NCI-H526 treated with DMSO at 0.1 percent for 48 hours (cell line): ENCODE measurements at places on chromosomes 4 and X.

DNA sequence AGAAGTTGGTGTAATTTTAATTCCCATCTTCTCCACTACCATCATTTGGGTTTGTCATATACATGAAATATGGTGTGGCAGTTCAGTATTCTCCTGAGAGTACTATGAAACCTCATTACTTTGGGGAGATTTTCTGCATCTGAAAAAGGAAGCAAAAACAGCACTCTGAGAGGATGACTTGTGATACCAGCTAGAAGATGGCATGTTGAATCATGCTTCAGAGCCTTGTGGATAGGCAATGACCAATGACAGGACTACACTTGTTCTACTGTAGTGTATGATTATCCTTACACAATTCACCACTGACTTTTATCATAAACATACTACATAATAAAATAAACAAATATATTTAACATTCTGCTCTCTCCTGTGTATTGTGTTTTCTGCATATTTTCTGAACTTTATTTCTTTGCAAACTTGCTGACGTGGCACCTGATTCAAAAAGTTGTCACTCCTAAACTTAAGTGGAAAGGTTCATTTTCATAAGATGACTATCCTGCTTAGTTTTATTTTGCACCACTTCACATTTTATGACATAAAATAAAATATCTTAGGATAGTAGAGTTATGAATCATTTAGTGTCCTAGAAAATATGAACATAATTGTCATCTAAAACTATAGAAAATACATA is 991.3 kb downstream of the FSTL5 start:
- no peak for DNase-seq

- no peak for DNase-seq
Observed at GRCh38 chr4:73181231-73181630, 77.4 kb downstream of the ANKRD17 start.

DNA sequence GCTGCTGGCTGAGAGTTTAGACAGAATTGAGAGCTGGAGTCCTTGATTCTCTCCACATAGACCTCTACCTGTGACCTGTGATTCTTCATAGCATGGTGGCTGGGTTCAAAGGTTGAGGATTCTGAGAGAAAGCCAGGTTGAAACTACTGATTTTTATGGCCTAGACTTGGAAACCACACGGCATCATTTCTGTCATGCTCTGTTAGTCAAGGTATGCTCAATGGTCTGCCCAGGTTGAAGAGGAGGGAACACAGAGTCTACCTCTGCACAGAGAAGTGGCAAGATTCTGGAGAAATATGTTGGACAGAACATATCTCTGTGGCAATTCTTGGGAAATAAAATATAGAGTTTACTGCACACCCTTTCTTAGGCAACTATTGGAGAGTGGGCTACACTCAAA is 57.2 kb upstream of the CXorf66 start:
- DNase-seq, result no peak

- DNase-seq, result no peak
Observed at GRCh38 chr4:57370691-57371090, 260.5 kb upstream of the IGFBP7 start.

- DNase-seq, result no peak
Observed at GRCh38 chr4:184689681-184690080, 40.1 kb downstream of the PRIMPOL start.

DNA sequence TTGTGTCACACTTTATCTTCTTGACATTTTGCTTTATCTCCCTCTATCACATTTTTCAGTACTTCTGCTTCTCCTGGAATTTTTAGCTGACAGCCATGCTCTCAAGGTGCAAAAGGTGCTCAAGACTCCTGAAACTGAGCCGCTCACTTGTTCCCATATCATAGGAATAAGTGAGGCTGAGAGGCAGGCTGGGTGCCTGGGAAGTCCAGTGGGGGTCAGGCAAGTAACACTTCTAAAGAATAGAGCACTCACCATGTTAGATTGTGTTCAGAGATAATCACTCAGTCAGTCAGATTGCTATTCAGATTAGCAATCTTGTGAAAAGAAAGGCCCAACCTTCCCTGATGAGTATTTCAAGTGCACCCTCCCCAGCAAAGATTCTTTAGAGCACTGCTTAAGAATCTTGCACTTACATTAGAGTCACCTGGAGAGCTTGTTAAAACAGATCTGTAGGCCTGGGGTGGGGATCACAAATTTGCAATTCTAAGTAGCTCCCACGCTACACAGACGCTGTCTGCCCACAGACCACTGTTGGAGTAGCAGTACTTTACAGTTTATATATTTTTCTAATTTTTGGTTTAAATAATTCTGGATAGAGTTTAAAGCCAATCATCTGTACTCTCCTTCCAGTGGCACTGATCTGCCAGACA is 23.1 kb upstream of the LRAT start:
- peak; percentile 13 for DNase-seq

DNA sequence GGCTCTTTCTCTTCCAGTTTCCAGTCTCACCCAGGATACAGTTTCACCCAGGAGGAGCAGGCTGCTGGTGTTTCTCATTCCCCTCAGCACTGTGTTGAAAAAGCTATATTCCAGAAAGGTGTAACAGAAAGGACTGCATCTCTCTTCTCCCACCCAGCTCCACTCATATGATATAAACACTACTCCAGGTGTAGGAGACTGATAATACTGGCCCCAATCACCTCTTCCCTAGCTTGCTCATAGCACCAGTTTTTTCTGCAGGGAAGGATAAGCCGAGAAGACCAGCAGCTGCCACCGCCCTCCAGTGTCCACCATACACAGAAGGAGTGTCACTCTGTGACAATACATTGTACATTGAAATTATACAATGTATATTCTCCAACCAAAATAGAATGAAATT is 105.5 kb upstream of the STK26 start:
- no peak for DNase-seq
